Activated T-helper 17 cell treated with anti-CD3 and anti-CD28 coated beads, Interleukin-2, amount 50 U/mL, for 72 hours (primary cell): ENCODE measurements at places on chromosomes 5 and 9. TPM values are rescaled to one million over a fixed set of nuclear protein-coding genes. Genes with fewer than 3 reads are reported as not detected.

The CDO1 gene
- total RNA-seq: not detected

DNA sequence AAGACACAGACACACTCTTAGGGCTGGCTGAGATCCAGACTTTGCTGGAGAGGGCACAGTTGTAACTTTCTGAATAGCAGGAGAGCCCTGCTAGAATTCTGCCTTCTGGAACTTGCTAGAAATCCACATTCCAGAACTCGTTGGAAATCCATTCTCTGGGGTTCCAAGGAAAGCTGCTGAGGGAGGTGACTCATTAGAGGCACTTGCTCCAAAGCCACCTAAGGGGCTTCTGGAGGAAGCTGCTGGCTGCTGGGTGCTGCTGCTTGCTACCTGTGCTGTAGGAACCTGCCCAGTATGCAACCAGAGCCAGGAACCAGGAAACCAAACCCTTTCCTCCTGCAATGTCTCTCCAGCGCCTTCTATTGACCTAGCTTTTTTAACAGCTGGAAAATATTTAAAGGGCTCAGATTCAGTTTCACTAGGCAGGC is 4.1 kb upstream of the TLE4 start:
- ATAC-seq: no peak

DNA sequence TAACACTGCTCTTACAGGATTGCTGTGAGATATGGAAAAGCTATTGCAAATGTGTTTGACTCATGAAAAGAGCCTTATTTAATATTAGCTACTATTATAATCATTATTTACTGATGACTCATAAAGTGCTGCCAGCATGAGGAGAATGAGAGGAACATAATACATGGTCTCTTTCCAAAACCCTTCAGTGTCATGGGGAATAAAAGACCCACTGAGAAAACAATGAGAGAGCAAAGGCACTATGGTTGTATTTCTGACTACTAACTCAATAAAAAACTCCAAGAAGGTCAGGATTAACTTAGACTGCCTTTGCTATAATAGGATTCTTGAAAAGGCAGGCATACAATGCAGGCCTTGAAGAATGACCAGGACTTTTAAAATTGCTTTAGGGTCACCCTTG is 633.5 kb downstream of the DTWD2 start:
- ATAC-seq: no peak

DNA sequence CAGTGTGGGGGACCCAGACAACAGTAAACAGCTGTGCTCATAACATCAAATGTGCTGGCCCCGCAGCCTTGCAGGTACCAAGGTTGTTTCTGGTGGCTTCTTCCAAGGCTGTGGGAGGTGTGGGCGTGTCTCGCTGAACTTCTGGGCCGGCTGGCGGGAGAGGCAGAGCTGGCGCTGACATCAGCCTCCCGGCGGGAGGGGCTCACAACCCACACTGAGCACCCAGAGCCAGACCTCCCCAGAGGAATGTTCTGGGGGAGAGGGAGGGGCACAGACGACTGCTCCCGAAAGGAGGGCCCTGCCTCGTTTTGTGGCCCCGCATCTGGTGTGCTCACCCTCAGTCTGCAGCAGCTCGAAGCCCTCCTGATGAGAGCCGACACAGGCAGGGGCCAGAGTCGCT is 6.9 kb upstream of the SLC12A7 start:
- peak; percentile 20 for ATAC-seq

The PRR16 gene
- total RNA-seq: not detected

DNA sequence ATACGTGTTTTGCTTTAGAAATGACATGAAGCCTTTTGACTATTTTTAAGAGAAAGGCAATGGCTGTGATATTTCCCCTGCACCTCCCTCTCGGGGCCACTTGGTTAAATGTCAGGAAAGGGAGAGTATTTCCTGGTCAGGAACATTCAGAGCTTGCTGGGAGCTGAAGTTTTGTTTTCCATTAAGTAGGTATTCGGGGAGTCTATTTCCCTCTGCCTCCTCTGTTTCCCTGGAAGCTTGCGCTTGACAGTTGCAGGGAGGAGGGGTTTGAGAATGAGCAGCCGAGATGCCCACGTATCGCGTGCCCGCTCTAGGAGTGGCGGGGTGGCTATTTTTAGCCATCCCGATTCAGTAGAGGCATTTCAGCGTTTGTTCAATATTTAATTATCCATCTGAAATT is 6.7 kb downstream of the DAB2IP start:
- no peak for ATAC-seq

DNA sequence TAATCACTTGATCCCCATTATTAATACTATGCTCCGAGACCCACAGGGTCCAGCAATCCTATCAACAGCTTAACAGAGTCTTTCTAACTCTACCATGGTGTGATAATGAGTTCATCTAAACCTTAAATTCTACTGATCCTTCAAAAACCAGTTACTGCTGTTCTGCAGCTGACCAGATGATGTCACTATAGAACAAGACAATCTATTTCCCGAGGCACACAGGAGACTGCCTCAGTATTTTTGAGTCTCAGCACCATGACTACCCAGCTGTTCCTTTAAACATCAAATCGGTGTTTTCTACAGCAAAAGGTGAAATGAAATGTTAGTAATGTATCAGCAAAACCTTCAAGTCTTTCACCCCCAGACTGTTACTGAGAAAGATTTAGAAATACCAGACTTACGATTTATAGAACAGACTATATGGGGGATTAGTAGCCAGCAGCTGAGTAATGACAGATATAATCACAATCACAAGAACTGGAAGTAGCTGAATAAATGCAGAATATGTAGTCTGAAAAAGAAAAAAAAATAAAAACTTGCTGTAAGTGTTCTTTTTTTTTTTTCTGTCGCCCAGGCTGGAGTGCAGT is 16.9 kb downstream of the DNAJC18 start:
- peak; percentile 92 for ATAC-seq

The NUDCD2 gene
- 55.7 TPM for total RNA-seq

The FOXD4L3 gene
- total RNA-seq: 0.16 TPM

The PTPN3 gene
- 0.82 TPM for total RNA-seq

The NXNL2 gene
- total RNA-seq: not detected

GRCh38 chr5:61053937-61054336 is 108.3 kb downstream of the SMIM15 start:
- ATAC-seq: no peak
